ENCODE measurements at places on chromosomes 11 and 22.
A peak's percentile ranks its signal among the peaks of the same experiment; 100 is the strongest.

DNA sequence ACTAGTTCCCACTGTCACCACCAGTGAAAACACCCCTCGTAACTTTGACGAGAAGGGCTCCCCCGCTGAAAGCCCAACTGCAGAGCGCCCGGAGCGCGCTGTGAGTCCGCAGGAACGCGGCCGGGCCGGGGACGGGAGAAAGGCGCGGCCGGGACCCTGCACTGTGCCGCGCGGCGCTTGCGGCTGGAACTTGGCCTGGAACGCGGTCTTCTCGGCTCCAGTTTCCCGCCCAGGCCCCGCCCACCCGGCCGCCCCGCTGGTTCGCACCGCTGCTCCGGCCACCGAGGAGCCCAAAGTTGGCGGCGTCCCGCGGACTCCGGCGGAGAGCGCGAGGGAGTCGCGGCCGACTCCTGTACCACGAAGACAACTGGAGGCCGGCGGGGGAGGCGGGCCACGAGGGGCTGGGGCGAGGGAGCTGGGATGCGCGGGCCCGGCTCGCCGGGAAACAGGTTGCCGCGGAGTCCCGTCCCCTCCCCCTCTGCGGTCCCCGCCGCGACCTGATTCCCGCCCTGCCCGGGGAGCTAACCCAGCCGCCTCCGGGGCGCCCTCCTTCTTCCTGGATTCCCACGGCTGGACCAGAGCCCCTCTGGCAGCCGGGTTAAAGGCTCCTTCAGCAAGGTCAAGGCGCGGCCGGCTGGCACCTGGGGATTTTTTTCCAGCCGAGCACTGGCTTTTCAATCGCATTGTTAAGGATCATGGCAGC lies 3.4 kb downstream of the TENM4 start:
- peak; percentile 16 for DNase-seq

DNA sequence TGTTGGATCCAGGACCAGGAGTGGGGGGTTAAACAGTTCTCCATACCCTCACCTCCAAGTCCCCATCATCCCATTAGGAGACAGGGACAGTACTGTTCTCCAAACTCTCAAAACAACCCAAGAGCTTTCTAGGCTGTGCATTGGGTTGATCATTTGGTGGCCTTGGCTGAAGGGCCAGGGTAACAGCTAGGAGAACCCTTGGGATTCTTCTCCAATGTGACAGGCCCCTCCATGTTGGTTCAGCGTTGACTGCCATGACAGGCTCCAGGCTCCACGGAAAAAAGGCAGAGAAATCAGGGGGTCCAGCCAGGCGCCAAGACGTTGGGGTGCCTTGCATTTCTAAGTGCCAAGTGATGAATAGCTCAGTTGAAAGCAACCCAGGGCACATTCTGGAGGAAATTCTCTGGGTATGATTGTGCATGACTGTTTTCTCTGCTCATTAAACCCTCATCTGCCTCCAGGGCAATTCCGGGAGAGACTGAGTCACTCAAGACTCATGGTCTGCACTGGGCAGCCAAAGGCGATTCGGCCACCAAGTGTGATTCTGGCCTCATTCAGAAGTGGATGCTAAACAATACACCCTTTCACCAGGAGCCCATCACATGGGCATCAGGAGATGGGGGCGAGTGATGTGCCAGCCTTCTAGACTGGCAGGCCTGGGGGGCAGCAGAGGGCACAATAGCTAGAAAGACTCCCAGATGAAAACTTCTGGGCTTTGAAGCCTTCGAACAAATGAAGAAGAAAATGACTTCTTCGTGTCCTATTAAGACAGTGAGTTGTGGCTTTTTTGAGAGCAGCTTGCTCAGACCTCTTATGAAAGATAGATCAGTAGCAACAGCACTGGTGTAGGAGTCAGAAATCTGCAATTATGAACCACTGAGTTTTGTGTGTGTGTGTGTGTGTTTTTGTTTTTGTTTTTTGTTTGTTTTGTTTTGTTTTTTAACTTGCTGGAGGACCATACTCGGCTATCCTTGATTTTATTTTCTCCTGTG lies 27.7 kb downstream of the CD44 start:
- no peak for DNase-seq

DNA sequence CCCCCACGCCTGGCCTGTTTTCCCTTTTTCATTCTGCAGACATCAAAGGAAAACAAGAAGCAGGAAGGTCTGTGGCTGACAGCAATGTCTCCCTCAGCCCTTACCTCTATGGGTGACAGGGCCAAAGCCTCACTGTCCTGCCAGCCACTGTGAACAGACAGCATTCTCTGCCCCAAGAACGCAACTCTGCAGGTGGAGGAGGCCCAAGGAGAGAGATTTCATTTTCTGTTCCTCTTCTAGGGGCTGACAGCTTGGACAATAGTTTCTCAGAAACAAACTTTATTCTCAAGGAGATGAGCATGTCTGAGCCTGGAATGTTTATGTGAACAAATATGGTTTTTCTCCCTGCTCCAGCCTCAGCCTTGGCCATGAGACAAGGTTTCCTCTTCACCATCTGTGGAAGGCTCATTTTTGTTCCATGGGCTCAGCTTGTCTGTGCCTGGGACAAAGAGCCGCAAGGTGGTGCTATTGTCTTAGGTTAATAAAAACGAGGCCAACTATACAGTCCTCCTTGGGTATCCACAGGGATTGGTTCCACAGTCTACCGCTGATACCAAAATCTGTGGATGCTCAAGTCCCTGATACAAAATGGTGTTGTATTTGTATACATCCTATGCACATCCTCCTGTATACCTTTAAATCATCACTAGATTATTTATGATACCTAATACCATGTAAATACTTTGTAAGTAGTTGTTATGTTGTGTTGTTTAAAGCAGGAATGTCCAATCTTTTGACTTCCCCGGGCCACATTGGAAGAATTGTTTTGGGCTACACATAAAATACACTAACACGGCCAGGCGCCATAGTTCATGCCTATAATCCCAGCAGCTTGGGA lies 5.8 kb downstream of the PIWIL3 start:
- peak; percentile 25 for DNase-seq

GRCh38 chr22:20639343-20639742 lies 131.9 kb downstream of the MED15 start:
- DNase-seq: no peak

DNA sequence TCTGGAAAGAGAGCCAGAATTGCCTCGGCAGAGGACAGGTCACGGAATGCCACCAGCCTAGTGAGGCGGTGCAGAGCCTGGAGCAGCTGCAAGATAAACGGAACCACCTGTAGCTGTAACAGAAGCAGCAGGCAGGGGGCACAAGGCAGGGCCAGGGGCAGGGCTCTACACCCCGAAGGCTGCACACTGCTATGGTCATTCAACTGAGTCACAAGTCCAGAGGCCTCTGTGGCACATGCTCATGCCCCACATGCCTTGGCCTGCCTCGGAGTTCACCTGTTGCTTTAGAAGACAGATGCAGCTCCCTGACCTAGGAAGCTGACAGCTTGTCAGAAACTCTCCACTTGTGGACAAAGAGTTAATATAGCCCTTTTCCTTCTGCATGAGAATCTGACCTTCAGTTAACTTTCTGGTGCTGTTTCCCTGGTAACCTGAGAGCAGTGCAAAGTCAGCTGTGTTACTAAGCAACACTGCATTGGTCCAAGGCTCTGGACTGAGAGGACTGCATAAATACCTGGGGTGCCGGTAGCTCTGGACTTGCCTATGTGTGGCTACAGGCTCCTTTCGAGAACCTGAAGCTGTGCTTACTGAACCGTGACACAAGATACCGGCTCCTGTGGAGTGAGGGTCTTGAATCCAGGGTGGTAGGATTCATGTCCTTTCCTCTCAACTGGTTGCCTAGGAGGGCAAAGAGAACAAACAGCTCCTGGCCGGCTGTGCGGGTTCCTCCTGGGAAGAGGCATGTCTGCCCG lies 10.5 kb downstream of the COMMD9 start:
- DNase-seq: no peak

DNA sequence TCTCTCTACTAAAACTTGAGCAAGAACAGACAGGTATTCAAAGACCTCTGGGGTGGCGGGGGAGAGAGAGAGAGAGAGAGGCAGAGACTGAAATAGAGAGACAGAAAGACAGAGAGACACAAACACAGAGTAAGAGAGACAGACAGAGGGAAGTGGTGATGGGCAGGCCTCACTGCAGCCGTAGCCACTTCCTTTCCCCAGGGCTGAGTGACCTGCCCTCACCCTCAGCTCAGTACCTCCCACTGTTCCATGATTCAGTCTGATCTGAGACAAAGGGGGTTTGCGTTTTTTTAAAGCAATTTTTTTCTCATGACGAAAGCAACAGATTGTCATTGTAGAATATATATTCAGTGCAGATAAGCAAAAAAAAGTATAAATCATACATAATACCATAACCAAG lies 607.9 kb upstream of the B3GAT1 start:
- DNase-seq: no peak

DNA sequence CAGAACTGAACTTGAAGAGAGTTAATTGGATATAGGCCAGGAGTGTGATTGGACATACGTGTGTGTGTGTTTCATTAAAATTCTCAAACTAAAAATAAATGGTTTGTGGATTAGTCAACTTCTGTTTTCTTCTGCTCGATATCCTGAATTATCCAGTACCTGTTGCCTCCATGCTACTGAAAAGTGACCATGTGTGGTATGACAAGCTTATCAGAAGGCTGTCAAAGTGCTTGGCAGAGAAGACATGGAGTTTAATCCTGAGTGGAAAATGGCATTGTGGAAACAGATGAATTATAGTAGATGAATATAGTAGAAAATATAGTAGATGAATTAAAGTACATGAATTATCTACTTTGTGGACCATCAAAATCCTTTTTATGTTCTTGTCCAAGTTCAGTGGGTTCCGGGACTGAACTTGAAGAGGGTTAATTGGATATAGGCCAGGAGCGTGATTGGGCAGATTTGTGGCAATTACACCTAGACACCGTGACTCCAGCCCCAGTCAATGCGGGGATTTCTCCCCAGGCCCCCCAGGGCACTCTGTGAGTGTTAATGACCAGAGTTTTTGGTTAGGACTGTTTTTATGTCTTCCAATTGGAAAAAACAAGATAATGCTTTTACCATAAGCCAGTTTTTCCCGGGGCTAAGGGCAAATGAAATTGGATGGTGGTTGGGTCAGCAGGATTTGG lies 30.1 kb downstream of the GRAMD1B start:
- no peak for DNase-seq

DNA sequence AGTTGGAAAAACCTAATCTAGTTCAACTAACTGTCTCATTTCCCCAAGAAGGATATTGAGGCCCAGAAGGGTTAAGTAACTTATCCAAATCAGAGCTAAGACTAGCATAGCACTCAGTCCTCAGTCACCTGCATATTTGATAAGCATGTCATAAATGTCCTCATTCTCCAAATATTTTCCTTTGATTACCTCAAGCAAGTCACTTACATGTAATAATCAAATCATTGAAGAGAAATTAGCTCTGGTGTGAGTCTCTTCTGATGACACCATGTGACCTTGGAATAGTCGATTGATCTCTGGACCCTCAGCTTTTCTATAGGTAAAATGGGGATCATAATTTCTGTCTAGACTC lies 48.8 kb upstream of the PICALM start:
- DNase-seq: no peak

DNA sequence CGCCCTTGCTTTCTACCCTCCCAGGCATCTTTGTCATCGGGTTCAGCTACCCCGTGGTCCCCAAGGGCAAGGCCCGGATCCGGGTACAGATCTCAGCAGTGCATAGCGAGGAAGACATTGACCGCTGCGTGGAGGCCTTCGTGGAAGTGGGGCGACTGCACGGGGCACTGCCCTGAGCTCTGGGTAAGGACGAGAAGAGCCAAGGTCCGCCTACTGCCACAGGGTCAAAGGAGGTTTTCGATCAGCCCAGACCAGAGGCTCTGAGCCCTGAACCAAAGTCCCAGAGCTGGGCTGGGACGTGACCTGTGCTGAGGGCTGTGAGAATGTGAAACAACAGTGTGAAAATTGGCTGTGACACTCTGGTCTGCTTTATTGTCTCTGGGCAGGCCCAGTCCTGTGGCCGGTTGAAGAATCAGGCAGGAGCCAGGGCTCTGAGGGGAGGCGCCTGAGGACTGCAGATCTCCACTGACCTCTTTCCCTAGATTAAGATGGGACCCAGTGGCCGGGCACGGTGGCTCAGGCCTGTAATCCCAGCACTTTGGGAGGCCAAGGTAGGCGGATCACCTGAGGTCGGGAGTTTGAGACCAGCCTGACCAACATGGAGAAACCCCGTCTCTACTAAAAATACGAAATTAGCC lies 6.5 kb upstream of the GALR3 start:
- DNase-seq: no peak

DNA sequence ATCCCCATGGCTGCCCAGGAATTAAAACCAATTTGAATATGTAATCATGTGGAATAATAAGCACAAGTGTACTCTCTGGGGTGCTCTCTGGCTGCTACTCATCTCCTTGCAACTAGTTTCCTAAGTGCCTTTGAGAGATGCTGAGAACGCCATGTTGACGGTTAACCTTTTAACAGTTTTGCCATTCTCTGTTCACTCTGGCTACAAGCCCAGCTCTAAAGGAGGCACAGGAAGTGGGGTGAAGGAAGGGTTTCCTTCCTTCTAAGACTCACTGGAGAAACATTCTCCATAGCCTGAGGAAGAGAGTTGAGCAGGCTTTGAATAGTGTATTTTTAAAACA lies 122.0 kb upstream of the ZC3H12C start:
- no peak for DNase-seq

GRCh38 chr22:17269224-17269606 lies 50.0 kb upstream of the ADA2 start:
- DNase-seq: no peak

GRCh38 chr11:66106786-66107599 lies 36.9 kb downstream of the PACS1 start:
- DNase-seq: no peak

- no peak for DNase-seq
These were observed 44.7 kb downstream of the REXO2 start for GRCh38 chr11:114483929-114484328.

- no peak for DNase-seq
These were observed 66.1 kb downstream of the SLC36A4 start for GRCh38 chr11:93131709-93132108.

GRCh38 chr11:14079011-14079410 lies 116.5 kb downstream of the SPON1 start:
- DNase-seq: no peak

DNA sequence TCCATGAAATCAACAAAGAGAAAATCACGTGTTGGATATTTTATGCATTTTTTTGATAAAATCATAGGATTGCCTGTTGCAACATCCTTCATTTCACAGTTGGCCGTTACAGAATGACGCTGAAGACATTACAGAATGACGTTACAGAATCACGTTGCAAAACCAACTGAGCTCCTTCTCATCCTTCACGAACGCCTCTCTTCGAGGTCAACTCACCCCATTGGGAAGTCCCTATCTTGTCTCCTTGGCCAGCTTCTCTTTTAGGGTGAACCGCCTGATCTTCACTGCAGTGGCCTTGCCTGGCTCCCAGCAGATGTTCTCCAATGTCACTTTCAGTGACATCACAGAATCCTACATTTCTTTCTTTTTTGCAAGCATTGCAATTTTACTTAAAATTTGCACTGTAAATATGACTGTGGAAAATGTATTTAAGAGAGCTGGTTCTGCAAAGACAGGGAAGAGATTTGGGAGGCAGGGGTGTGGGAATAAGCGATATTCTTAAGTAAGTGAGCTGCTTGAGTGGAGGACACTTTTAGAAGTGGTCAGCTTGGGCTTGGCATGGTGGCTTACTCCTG lies 5.1 kb downstream of the KRTAP5-7 start:
- no peak for DNase-seq

- no peak for DNase-seq
These were observed 472.2 kb upstream of the ANO3 start for GRCh38 chr11:25859776-25860175.

GRCh38 chr11:60872124-60872960 lies 5.0 kb downstream of the ZP1 start:
- DNase-seq: no peak

- no peak for DNase-seq
These were observed 27.9 kb upstream of the RBMXL2 start for GRCh38 chr11:7060868-7061267.

- no peak for DNase-seq
These were observed 19.3 kb downstream of the CREB3L1 start for GRCh38 chr11:46296528-46297448.
